ENCODE measurements at places on chromosomes 6 and 20. TPM values are rescaled to one million over a fixed set of nuclear protein-coding genes. Genes with fewer than 3 reads are reported as not detected.

Gene PLCB4
- total RNA-seq, result 14.7 TPM

Gene LY6G5C
- total RNA-seq, result 1.7 TPM

Gene HLA-B
- total RNA-seq, result 27.0 TPM

Gene ZNF217
- 18.6 TPM for total RNA-seq

Gene SYCP2
- 0.60 TPM for total RNA-seq

Gene DDO
- total RNA-seq, result 0.14 TPM

Gene LGSN
- total RNA-seq, result 2.4 TPM

Gene PPDPF
- 376 TPM for total RNA-seq

Gene LTB
- not detected for total RNA-seq

Gene AAR2
- 40.7 TPM for total RNA-seq

Gene CALHM4
- not detected for total RNA-seq

Gene TREML2
- total RNA-seq, result not detected

Gene MATN4
- 0.12 TPM for total RNA-seq

Gene KCNG1
- total RNA-seq, result 35.1 TPM

Gene HCRTR2
- not detected for total RNA-seq

Gene CCR6
- total RNA-seq, result 0.08 TPM

Gene DPPA5
- not detected for total RNA-seq

Gene TMEM217
- total RNA-seq, result 0.54 TPM

Gene RBBP8NL
- 0.91 TPM for total RNA-seq

Gene SYTL3
- total RNA-seq, result 1.5 TPM

Gene SFTA2
- 0.19 TPM for total RNA-seq

Gene NMBR
- not detected for total RNA-seq

Gene FOXQ1
- total RNA-seq, result 5.3 TPM

Gene RAET1L
- 0.34 TPM for total RNA-seq

Gene EPPIN
- not detected for total RNA-seq

Gene GSTA3
- not detected for total RNA-seq

Gene PDYN
- not detected for total RNA-seq

Gene OGFRL1
- total RNA-seq, result 5.4 TPM

Gene ZBTB2
- 14.3 TPM for total RNA-seq

Gene GLP1R
- total RNA-seq, result not detected

Gene GMPR
- 5.6 TPM for total RNA-seq

Gene GNAS-AS1
- total RNA-seq, result not detected

Gene RSPO4
- 0.03 TPM for total RNA-seq

Gene PRSS35
- 0.14 TPM for total RNA-seq

Gene PBOV1
- not detected for total RNA-seq

Gene MAP7
- total RNA-seq, result 19.0 TPM

Gene SLC17A5
- 12.0 TPM for total RNA-seq

Gene ASIP
- not detected for total RNA-seq

Gene RFX6
- total RNA-seq, result not detected

Gene HLA-DPA1
- not detected for total RNA-seq

Gene MUC21
- total RNA-seq, result 0.03 TPM

Gene MTG2
- 40.7 TPM for total RNA-seq

Gene MUC22
- total RNA-seq, result 0.02 TPM

Gene PRPH2
- total RNA-seq, result not detected

Gene XKR7
- not detected for total RNA-seq

Gene SHLD1
- total RNA-seq, result 6.8 TPM

Gene GPX5
- not detected for total RNA-seq

Gene FRS3
- 2.3 TPM for total RNA-seq

Gene WFDC10B
- not detected for total RNA-seq

Gene PGC
- total RNA-seq, result 0.09 TPM

Gene SLC26A8
- total RNA-seq, result 0.07 TPM

Gene COL9A3
- 0.49 TPM for total RNA-seq

Measured in A549 treated with AZD2906 at 1 μM for 4 hours (cell line).